ENCODE measurements at places on chromosomes 7 and 10. TPM values are rescaled to one million over a fixed set of nuclear protein-coding genes. Genes with fewer than 3 reads are reported as not detected.

DNA sequence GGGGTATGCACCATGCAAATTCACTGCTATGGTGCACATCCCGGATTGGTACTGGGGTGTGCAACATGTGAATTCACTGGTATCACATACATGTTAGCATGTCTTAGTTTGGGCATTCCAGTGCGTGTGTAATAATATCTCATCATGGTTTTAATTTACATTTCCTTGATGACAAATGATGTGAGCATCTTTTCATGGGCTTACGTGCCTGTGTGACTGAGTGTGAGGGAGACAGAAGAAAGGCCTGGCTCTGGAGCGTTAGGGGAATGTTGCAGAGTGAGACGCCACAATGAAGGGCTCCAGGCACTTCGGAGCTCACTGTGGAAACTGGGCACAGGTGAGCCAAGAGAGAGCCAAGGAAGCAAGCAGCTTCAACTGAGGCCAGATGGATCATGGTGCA lies 162.6 kb downstream of the UBE2H start:
- no peak for DNase-seq

- DNase-seq: no peak
Measured at GRCh38 chr10:126117196-126117595, 220.8 kb downstream of the FANK1 start.

DNA sequence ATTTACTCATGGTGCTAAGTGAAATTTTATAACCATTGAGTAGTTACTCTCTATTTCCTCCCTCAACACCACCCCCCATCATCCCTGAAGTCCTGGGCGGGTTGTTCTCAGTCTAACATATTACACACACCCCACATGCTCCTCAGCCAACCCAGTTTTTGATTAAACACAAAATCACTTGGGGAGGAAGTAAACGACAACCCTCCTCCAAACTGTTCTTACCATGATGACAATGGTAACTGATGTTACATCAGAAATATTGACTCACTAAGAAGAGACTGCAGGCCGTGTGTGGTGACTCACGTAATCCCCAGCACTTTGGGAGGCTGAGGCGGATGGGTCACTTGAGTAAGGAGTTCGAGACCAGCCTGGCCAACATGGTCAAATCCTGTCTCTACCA lies 44.2 kb downstream of the RAB11FIP2 start:
- DNase-seq: no peak

- no peak for DNase-seq
Measured at GRCh38 chr7:158861004-158861787, 4.8 kb downstream of the DYNC2I1 start.

DNA sequence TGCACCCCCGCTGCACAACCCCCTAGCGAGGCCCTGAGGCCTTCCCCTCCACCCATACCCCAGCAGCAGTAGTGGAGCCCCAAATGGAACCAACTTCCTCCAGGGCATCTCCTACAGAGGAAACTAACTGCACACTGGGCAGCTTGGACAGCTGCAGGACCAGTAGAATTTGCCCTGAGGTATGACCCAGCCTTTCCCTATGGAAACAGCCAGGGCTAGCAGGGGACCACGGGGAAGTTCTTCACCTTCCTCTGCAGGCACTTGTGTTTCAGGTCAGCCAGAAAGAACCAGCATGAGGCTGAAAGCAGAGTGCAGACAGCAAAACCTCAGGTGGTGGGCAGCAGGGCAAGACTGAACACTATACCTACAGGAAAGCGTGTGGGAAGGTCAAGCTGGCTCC lies 5.7 kb upstream of the EEPD1 start:
- DNase-seq: no peak

TAS2R60 gene
- total RNA-seq: not detected

DNA sequence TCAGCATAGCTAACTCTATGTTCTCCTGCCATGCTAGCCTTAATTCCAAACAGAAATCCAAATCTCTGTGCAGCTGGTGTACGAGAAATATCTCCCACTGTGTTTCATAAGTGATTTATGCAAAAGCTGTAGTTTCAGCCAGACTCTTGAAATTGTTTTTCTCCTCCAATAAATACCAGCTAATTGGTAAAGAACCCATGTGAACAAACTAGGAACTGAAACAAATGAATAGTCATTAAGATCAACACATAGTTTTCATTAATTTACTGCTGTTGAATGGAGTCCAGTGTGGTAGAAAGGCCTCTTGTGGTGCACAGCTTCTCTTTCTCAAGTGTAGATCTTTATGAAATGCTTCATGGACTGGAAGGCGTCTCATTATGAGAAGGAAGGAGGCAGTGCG lies 18.4 kb downstream of the PPP1R17 start:
- DNase-seq: no peak

- DNase-seq: peak; percentile 84
Measured at GRCh38 chr7:44073664-44074348, 8.4 kb upstream of the PGAM2 start.

VWA2 gene
- 0.54 TPM for total RNA-seq

- DNase-seq: no peak
Measured at GRCh38 chr10:5618829-5619228, 47.6 kb downstream of the ASB13 start.

GRCh38 chr10:33229949-33230267 lies 104.6 kb downstream of the NRP1 start:
- no peak for DNase-seq

MUC3A gene
- total RNA-seq: 26.0 TPM

ELMO1 gene
- 131 TPM for total RNA-seq

GRCh38 chr10:14552015-14552414 lies 221.3 kb upstream of the FRMD4A start:
- DNase-seq: no peak

DNA sequence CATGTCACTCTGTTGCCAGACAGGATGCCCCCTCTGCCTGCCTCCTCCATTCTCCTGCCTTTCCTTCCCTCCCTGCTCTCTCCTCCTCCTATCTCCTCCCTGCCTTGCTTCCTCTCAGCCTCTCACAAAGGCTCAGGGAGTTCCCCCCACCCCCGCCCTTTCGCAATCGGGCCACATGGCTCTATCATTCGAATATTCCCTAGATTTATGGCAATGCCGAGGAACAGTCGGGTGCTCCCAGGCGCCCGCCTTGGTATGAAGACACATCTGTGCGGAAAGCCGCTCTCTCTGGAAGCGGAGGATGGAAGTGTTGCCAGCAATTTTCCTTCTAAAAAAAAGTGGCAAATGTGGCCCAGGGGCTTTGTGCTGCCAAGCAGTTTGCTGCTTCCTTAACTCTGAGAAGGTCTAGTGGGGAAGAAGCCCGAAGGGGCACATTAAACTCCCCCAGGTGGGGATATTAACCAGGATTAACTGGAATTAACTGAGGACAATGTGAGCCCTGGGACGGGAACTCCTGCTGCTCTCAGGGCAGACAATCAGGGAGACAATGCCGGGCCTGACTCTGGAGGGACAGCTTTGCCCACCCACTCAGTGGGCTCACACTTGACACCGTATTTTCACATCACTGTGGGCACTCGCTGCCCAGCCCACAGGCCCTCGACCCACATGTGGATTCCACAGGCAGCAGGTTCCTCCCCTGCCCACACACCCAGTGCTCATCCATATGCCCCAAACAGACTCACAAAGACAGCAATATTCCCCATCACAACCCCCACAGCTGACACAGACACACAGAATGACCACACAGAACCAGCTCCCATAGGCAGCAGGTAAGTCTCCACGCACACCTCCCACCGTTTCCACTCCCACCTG lies 88.4 kb upstream of the SMNDC1 start:
- no peak for DNase-seq

C1QL3 gene
- not detected for total RNA-seq

NUTM2B gene
- not detected for total RNA-seq

- DNase-seq: peak; percentile 78
Measured at GRCh38 chr7:54841772-54842697, 83.0 kb upstream of the SEC61G start.

DNA sequence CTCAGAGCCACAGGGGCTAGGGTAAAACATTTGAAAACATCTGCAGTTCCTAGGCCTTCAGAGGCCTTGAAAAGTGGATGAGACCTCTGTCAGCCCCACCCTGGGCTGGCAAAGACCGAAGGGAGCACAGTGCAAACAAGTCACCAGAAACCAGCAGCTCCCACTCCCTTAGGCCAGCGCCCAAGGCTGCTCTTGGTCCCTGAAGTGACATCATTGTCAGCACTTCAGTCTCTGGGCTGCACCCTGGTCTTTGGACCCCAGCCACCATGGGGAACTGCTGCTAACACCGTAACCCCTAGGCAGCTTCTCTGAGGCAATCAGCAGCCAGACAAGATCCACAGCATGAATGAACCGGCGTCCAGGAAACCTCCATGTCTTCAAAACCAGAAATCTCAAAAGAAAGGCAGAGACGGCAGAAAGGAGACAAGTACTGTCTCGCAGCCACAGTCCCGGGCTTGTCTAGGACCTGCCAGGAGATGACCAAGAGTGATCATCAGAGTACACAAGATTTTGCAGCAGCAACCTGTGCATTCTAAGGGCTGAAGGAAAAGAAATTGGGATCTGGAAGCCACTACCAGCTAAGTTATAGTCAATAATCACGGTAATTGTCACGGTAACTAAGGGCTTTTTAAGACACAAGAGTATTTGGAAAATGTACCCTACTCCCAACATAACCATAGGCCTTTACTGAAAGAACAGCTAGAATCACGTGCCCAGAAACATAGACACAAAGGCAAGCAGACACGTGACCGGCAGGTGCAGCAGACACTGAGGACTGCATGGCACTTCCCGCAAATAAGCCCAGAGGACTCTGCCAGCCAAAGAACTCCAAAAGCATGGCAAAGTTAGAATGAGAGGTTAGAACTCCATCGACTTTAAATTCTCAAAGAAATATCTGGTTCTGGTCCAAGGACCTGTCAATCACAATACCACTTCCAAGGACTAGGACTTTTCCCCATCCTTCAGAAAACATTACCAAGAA lies 23.3 kb downstream of the CPXM2 start:
- DNase-seq: peak; percentile 15

DNA sequence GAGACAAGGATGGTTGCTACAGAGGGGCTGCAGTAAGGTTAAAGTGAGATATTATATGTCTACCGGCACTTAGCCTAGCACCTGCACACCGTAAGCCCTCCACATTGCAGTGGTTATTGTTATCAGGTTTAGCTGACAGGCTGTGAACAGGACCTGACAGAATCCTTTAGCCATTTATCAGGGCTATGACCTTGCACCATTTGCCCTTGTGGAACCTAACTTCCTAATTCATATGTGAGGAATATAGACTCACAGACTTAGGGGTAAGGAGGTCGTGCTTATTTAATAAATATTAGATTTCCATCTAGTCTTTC lies 10.1 kb downstream of the NCOA4 start:
- no peak for DNase-seq

DNA sequence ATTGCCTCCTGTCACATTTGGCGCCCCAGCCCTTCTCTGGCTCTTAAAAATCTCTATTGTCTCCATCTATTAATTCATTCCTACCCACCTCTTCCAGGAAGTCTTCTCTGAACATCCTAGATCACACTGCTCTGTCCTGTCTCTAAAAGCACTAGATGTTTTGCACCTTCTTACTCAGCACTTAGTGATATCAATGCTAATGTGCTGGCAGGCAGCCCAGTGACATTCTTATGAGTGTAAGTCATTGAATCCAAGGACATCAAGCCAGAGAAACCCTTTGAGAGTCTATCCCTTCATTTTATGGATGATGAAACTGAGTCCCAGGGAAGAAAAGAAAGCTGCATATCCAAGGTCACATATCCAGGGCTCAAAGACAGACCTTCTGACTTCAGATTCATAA lies 48.3 kb upstream of the PAX2 start:
- no peak for DNase-seq

DNA sequence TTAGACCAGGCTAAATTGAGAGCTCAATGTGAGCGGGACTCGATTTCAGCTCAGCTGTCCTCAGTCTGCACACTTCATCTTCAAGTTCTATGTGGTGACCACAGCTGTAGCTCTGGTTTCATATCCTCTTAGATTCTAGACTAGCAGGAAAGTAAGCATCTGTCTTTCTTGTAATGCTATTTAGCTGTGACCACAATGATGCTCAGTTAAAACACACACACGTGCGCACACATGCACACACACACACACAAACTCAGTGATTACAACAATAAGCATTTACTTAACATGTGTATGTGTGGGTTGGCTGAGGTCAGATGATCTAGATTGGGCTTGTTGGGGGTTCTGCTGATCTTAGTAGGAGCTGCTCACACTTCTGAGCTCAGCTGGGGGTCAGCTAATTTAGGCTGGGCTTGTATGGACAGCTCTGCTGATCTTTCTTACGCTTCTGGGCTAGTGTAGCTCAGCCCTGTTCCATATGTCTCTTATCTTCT lies 82.5 kb downstream of the ZNF365 start:
- no peak for DNase-seq

CYP3A4 gene
- total RNA-seq: not detected

GPC2 gene
- 56.1 TPM for total RNA-seq

DNA sequence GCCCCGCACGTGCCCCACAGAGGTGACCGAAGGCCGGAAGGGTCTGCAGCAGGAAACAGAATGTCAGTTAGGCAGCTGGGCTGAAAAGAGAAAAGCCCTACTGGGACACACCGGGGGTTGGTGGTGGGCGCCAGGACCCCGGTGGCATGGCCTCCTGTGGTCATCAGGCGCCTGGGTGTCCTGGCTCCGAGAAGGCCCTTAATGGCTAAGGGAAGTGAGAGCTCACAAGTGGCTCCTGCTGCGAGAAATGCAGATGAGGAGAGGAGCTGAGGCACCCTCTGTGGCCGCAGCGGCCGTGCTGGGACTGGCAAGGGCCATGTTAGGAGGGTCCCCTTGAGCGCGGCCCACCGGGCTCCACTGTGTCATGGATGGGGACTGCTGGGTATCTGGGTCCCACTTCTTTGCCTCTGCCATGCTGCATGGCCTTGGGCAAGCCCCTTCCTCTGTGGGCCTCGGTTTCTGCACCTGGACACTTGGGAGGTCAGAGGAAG lies 79.2 kb upstream of the GNA12 start:
- DNase-seq: no peak

- DNase-seq: no peak
Measured at GRCh38 chr7:4716946-4717795, 35.1 kb downstream of the FOXK1 start.

DKK1 gene
- total RNA-seq: 9.9 TPM

DNA sequence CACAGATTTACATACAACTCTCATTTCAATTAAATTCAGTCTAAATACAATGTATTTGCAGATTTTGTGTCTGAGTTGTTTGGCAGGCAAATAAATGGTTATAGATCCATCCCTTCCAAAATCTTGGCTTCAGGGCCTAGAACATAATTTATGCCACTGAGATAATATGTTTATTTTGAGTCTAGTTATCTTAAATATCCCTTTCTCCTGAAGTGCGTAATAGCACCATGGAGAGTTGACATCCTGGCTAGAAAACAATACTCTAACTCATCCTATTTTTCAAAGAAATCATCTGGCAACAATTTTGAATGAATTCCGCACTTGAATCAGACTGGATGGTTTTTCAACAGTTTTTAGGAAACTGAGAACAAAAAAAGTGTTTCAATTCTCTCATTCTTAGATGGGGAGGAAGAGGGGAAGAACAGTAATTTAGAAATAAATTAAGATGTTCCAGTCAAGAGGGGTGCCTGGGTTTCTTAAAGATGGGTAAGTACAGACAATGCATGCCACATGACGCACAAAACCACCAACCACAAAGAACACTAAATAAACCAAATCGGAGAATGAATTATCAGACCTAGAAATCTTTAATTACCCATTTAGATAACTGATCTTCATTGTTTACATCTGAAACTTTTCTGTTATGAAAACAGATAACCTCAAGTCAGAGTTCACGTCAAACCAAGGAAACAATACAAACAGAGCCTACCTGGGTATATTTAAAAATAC lies 228.7 kb upstream of the PTN start:
- no peak for DNase-seq

GRCh38 chr7:74582447-74583039 lies 75.0 kb upstream of the GTF2I start:
- DNase-seq: no peak
